Stimulated activated CD8-positive, alpha-beta memory T cell treated with anti-CD3 and anti-CD28 coated beads, Interleukin-4, amount 100 ng/mL, for 4 hours (primary cell): ENCODE measurements at places on chromosomes 4 and X.

GRCh38 chrX:54818221-54818620 is 10.7 kb downstream of the MAGED2 start:
- DNase-seq = no peak

DNA sequence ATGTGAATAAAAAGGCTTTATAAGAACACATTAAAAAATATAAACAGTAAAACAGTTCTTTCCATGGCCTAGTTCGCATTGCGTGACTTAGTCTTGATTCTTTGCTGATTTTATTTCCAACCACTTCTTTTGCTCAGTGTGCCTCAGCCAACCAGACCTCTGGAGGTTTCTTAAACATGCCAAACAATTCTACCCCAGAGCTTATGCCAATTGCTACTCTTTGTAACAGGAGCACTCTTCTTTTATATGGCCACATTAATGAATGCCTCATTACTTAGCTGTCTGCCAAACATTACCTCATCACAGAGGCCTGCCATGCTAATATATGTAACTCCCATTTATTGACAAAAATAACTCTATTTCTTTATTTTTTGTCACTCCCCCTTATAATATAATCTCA is 202.3 kb downstream of the NDST4 start:
- DNase-seq = no peak

GRCh38 chr4:27066591-27066990 is 205.9 kb downstream of the STIM2 start:
- no peak for DNase-seq

GRCh38 chr4:158775091-158775651 is 6.3 kb downstream of the FNIP2 start:
- DNase-seq = no peak

DNA sequence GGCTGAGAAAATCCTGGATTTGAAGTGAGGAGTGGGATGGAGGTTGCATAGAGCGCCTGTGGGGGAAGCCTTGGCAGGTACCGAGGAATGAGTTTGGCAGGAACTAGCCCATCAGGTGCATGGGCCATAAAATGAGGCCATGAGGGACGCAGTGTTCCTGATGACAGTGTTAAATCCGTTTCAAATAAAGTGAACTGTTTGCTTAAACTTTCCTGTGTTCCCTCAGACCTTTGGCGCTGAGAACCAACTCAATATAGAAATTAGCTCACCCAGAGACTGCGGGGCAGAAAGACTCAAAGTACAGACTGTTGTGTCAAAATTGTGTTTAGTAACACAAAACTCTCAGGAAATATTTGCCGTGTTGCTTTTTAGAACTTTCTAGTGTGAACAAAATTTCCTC is 250.0 kb upstream of the NR3C2 start:
- DNase-seq = no peak

GRCh38 chrX:24306440-24306839 is 7.4 kb downstream of the SUPT20HL2 start:
- DNase-seq = no peak
